ENCODE measurements at places on chromosomes 16 and 17.

DNA sequence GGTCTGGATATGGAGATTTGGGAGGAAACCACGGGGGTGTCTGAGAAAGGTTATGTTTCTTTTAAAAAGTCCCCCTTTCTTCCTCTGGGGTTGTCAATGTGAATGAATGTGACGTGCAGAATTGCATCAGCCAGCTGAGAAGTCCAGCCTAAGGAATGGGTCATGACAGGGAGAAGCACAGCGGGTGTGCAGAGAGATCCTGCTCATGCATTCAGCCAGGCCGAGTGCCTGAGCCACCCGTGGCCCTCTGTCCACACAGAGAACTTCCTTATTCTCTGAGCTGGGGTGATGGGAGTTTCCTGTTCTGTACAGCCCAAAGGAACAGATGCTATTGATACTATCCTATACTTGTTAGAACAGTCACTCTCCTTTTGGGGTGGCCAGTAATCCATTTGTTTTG lies 117.9 kb downstream of the CPPED1 start:
- DNase-seq, result no peak

DNA sequence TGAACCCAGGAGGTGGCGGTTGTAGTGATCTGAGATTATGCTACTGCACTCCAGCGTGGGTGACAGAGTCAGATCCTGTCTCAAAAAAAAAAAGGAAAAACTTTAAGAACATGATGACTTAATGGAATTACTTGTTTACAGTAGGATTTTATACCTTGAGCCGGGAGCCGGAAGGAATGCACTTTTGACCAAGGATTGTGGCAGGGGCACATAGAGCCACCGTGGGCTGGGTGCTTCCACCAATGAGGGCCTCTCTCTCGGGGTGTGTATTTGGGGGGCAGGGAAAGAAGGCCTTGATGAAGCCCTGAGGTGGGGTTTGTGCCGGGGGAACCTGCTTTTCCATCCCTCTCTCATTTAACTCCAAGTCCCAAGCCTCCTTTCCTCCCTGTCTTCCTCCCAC lies 6.7 kb upstream of the NAGPA start:
- DNase-seq, result no peak

GRCh38 chr17:76830987-76831715 lies 37.1 kb upstream of the MGAT5B start:
- no peak for DNase-seq

DNA sequence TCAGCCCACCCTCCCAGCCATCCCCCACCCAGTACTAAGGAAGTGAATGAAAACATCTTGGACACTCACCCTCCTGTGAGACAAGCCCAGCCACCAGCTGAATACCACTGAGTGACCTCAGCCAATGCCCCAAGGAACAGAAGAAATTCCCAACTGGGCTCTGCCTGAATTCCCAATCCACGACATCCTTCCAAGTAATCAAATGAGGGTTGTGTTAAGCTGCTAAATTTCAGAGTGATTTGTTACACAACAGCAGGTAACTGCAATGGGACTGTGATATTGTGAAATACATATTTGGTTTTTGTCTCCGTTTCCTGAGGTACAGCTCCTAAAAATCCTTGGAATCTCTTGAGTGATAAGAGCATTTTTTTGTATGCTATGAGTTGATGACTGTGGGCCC lies 578.7 kb upstream of the CDH11 start:
- DNase-seq, result no peak

- DNase-seq, result no peak
Measured at GRCh38 chr17:68598074-68598473, 3.1 kb downstream of the FAM20A start.

DNA sequence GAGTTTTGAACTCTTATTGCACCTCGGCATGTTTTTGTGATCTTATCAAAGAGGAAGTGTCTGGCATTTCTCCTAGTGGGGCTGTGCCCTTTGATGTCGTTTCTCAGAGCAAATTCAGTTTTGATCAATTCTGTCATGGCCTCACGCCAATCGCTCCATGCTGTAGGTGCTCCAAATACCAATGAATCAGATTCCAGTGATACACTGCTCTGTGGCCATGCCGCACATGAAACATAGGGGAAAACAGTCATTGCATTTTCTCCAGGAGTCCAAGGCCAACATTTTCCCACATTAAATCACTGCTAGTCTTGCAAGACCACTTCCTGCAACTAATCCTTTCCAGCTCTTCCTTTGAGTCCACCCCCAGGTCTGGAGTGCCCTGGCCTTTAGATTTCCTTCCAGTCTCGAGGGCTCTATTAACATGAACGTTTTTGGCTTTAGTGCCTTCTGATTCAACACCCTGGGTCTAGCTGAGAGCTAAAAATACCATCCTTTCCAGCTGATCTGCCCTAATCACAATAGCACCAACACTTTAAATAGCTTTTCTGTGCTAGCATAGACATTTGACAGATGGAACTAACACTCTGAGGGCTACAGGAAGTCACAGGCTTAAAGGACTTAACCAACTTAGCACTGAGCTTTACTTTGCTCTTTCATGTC lies 18.2 kb upstream of the RASL10B start:
- DNase-seq, result no peak

GRCh38 chr17:80803451-80804428 lies 187.9 kb upstream of the CHMP6 start:
- peak; percentile 49 for DNase-seq

DNA sequence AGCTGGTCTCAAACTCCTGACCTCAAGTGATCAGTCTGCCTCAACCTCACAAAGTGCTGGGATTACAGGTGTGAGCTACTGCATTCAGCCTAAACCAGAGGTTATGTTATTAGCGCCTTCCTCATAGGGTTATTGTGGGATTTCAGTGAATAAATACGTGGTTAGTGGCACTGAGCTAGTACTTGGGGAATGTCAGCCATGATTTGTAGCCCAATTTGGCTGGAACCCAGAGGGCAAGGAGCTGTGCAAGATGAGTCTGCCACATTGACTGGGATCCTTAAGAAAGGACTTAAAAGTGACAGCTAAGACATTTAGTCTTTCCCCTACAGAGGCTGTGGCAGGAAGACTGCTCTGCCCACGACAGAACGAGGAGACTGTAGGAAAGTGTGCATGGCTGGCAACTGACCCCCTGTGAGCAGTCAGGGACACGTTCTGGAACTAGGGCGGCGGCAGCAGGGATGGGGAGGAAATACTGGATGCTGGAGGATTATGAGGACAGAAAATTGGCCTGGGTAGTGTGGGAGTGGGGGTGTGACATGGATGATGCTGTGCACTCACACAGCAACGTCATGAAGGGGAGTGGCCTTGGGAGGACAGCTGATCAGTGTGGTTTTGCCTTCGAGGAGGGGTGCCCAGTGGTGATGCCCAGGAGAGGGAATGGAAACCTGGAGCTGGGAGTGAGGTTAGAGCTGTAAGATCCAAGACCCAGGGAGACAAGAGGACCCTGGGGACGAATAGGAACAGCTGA lies 14.6 kb downstream of the ATP5PD start:
- peak; percentile 73 for DNase-seq

DNA sequence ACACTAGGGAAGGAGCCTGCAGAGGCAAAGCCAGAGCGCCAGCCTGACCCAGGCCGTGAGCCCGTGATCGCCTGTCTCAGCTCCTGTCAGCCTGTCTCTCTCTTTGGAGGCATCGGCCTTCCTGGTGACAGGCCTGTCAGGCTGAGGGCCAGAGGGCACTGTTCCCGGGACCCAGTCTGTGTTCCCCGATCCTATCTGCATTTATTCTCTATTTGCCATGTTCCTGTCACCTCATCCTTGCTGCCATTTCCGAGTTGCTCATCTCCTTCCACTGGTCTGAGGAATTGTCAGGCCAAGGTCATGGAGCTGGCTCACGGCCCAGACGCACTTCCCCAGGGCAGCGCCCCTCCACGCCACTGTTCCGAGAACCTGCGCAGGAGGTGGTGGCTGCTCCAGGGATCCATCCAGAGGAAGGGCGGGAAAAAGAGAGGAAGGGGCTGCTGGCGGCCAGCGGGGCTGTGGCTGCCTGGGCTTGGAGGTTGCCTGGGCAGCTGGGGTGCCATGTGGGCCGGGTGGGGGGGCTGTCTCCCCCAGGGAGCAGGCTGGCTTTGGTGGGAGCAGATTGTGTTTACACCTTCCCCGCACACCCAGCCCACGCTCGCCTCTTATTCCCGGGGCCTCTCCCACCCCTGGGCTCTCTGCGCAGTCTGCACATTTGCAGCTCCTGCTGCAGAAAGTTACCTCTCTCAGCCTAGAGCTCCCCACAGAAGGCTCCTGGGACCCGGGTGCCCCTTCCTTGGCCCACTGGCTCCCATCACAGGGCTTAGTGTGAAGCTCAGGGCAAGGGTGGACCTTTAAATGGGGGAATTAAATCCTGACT lies 4.9 kb downstream of the PRCD start:
- DNase-seq, result no peak

GRCh38 chr17:63918305-63918704 lies 334 bp downstream of the GH1 start:
- peak; percentile 94 for DNase-seq

DNA sequence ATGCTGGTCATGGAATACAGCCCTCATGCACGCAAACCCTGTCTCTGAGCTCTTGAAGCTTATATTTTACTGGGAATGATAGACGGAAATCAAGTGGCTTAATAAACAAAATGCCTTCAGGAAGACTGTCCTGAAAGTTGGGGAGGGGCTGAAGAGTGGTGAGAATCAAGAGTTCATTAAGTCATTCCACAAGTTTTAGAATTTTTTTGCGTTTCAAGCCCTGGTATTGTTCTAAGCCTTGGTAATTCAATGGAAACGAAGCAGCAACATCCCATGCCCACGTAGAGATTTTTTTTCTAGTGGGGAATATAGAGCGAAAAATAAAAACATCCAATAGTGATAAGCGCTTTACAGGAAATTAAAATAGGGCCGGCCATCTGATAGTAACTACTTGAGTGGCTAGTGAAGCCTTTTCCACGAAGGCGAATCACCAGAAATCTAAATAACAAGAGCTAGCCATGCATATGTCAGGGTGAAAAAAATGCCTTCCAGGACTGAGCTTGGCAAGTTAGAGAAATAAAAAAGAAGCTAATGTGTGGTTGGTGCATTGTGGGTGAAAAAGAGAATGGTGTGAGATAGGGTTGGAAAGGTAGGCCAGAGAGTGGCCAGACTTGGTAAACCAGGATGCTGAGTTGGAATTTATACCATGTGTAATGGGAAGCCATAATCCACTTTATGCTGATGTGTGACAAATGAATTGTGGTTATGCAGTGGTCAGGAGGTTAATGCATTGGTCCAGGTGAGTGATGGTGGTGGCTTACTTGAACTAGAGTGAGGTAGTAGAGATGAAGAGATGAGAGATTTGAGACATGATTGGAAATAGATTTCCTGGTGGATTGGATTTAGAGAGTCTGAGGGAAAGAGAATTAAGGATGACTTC lies 772 bp downstream of the PFAS start:
- no peak for DNase-seq

- DNase-seq, result peak; percentile 75
Measured at GRCh38 chr16:70688246-70688742, 2.4 kb upstream of the MTSS2 start.

DNA sequence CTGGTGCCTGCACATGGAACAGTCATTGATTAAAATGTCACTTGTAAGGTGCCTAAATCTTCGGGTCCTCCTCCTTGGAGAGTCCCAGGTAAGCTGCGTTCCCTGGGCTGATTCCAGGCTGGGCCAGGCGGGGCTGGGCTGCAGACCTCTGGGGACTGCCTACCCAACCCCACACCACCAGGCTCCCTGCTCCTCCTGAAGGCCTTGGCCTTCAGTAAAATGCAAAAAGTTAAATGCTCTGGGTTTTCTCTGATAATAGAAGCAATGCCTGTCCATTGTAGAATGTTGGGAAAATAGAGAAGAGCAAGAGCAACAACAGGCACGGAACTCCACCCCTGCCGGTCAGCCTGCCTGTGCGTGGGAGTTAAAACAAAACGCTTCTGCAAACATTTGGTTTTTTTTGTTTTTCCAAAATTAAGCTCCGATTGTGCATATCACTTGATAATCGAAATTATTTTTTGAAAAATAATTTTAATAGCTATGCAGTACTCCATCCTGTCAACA lies 363.9 kb downstream of the SEC14L1 start:
- no peak for DNase-seq

GRCh38 chr16:46911038-46911437 lies 26.9 kb downstream of the GPT2 start:
- DNase-seq, result no peak

- no peak for DNase-seq
Measured at GRCh38 chr17:66638707-66639479, 196.0 kb upstream of the CACNG5 start.

- DNase-seq, result no peak
Measured at GRCh38 chr16:84354306-84354705, 14.0 kb upstream of the ATP2C2 start.

- no peak for DNase-seq
Measured at GRCh38 chr16:89074803-89075688, 18.6 kb upstream of the ACSF3 start.

DNA sequence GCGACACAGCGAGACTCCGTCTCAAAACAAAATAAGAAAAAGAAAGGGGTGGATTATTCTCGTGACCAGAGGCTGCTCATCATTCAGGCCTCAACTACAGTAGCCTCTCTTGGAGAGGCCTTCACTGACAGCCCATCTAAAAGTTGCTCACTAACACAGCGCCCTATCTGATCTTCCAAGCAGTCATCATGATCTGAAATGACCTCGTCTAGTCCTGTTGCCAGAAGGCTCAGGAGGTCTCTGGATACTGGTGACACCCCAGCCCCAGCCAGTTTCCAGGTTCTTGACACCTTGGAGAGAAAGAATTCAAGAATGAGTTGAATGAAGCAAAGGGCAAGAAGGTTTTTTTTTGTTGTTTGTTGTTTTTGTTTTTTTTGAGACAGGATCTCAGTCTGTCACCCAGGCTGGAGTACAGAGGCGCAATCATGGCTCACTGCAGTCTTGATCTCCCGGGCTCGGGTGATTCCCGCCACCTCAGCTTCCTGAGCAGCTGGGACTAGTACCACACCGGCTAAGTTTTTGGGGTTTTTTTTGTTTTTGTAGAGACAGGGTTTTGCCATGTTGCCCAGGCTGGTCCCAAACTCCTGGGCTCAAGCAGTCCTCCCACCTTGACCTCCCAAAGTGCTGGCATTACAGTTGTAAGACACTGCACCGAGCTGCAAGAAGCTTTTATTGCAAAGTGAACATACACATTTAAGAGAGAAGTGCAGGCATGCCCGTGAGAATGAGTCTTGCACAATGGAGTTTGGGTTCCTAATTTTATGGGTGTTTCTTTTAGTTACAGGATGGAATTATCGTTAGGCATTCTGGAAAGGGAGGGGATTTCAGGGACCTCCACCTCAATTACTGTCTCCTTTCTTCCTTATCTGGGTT lies 2.7 kb upstream of the ZC3H7A start:
- no peak for DNase-seq

DNA sequence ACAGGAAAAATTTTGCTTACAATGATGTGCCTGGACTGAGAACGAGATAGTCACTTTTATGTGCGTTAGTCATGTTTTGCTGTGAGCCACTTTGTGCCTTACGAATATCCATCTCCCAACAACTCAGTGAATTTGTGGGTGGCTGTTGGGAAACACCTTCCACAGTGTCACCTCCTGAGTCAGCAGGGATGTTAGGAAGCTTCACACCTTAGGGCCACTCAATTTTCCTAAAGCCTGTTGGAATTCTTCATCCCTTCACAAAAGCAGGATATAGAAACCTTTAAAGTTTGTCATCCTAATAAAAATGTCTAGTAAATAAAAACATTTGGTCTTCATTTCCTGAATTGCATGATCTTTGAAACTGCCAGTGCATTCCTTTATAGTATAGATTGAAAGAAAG lies 4.3 kb upstream of the KRTAP3-1 start:
- no peak for DNase-seq
